NCI-H774 (cell line): ENCODE measurements at places on chromosomes 1 and 21.

GRCh38 chr1:31585736-31586365 lies 9.5 kb downstream of the TINAGL1 start:
- no peak for DNase-seq

DNA sequence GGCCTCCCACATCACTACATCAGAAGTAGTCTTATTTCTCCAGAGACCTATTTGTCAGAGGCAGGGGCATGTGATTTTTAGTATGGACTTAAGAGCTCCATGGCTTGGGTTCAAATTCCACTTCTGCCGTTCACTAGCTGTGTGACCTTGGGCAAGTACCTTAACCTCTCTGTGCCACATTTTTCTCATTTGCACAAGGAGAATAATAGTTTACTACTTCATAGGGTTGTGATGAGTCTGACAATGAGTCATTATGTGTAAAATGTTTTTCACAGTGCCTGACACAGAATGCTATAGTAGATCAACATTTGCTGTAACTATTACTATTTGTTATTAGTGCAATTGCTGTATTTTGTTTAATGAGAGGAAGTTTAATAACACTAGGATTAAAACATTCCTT lies 200.6 kb downstream of the PRDM2 start:
- no peak for DNase-seq

DNA sequence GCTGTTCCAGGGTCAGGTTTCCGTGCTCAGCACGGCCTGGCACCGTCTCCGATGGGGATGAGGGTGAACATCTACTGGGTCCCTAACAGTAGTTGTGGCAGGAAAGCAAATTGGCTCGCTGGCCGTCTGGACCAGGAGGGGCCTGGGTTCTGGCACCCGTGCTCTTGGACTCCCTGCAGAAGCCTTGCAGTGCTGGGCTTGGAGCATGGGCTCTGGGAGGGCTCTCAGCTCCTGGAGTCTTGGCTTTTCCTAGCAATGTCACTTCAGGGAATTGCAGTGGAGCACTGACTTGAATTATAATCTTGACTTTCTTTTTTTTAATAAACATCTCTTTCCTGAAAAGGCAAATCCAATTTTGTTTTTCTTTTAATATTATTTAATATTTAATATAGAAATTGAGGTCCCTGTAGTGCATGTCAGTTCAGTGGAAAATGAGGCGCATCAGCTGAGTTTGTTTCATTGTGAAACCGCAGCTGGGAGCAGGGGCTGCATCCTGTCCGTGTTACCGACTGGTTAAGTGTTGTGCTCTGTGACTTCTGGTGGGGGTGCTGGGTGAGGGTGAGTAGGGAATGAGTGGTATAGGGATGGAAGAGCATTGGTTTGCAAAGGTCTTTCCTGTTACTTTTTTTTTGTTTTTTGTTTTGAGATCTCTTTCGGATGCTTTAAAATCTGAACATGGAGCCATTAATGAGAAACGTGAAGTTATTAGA lies 64.1 kb downstream of the PEX14 start:
- no peak for DNase-seq

DNA sequence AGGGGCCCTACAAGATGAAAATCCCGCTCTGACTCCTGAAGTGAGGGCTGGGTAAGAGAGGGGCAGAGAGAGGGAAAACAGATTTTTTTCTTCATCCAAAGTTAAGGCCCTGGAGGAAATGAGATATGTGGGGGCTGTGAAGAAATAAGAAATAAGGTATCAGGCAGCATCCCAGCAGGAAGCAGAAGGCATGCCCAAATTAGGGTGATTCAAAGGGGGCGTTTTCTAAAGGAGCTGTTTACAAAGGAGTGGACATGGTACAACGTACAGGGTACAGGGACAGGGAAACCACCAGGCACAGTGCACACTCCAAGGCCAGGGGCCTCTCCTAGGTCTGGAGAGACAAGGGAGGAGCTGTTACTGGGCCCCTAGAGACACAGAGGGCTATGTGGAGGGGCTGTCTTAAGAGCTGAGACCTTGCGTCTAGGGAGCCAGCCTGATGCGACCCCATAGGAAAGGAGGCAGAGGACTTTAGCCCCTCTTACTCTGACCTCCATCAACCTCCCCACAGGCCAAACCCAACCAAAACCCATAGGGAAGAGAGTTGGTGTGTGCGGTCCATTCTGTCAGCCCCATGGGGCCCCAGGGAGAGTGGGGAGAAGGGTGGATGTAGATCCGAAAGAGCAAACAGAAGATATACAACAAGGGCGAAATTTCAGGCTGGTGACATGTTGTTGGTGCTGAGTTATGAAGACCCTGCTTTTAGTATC lies 38.6 kb downstream of the STYXL2 start:
- no peak for DNase-seq

GRCh38 chr1:243507672-243508302 lies 251.9 kb downstream of the SDCCAG8 start:
- DNase-seq, result no peak

DNA sequence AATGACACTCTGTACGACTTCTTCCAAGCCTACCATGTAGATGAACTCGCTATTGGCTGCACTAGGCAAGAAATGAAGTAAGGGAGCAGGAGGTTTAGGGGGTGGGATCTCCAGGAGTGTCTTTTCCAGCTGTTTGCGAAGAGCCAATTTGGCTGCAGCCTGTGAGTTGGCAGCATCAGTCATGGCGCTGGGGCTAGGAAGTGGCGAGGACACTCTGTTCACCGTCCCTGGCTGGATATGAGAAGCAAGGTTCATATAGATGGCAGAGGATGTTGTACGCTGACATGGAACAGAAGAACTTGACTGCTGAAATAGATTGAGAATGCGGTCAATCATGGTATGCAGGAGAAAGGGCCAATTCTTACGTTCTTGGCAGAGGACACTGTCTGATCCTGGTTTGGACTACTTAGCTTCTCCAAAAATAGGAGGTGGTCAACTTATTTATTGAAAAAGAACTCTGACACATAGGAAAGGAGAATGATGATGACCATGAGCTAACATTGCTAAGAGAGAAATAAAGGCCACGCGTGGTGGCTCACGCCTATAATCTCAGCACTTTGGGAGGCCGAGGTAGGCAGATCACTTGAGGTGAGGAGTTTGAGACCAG lies 41.2 kb downstream of the SLC27A3 start:
- no peak for DNase-seq

GRCh38 chr1:230285351-230285750 lies 140.8 kb downstream of the PGBD5 start:
- no peak for DNase-seq

DNA sequence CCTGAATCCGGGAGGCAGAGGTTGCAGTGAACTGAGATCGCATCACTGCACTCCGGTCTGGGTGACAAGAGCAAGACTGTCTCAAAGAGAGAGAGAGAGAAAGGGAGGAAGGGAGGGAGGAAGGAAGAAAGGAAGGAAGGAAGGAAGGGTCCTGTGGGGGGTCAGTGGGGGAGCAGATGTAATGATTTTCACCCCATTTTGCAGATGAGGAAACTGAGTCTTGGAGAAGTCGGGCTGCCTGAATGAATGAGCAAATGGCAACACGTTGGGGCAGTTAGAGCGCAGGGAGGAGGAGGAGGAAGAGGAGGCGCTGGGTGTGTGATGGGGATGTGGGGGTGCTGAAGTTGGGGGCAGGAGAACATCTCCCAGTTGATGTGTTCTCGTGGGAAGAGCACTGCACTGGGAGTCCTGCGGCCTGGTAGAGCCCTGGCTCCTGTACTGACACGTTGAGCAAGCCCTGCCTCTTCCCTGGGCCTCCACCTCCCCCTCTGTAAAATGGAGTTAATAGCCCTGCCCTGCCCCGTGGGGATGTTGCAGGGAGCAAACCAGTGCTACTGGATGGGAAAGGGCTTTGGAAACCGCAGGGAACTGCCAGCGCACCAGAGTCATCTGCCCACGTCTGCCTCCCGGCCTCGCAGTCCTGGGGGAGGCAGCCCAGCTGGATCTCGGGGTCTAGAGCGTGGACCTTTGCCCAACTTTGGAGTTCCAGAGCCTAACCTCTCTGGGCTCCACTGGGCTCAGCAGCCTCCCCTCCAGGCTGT lies 103.2 kb upstream of the CASZ1 start:
- DNase-seq, result no peak

DNA sequence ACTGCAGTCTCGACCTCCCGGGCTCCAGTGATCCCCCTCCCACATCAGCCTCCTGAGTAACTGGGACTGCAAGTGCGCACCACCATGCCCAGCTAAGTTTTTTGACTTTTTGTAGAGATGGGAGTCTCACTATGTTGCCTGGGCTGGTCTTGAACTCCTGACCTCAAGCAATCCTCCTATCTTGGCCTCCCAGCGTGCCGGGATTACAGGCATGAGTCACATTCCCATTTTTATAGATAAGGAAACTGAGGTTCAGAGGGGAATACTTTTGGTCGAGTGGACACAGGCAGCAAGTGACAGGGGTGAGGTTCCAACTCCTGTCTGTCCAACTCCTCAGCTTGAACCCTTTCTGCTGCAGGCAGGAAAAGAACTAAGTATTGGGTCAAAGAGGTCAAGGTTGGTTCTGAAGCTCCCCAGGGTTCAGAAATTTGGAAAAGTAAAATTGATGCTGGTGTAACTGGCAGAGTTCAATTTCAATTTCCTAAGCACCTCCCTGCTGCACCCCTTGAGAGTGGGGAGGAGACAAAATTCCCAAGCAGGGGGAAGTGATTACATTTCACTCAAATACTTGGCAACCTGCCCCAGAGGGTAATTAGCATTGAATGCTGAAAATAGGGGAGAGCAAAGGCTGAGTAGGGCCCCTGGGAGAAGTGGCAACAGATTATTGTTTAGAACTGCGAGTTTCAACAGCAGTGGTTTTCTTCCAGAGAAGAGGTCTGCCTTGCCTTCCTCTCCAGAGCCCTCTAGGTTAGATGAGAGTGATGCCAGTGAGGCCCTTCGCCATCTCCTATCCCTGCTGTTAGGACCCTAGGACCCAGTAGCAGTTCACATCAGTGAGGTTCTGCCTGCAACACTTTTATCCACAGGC lies 17.5 kb upstream of the ALPL start:
- no peak for DNase-seq

GRCh38 chr1:214532070-214532469 lies 19.3 kb downstream of the PTPN14 start:
- DNase-seq, result no peak

DNA sequence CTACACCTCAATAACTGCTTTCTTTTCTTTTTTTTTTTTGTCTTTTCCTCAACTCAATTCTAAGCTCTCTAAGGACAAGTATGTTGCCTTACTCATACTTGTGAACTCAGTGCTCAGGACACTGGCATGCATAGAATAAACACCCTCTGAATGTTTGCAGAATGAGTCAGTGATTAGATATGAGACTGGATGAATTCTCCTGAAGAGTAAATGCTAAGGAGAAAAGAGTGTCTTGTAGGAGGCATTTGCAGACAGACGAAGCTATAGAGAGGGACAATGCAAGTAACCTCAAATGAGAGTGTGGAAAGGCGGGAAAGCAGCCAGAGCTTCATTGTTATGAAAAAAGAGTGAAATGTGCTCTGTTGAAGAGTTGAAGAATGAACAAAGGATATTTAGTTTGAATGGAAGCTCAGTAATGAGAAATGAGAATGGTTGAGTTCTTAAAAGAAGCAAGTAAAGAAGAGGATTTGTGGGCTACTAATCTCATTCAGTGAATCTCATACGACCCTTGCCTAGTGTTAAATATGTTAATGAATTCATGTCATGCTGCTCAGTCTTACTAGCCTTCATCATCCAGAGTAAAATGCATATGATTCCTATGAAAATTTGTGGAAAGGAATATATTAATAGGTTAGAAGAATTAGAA lies 166.1 kb upstream of the DPYD start:
- no peak for DNase-seq

- DNase-seq, result no peak
These were observed 106.5 kb downstream of the PLPP3 start for GRCh38 chr1:56472860-56473259.

DNA sequence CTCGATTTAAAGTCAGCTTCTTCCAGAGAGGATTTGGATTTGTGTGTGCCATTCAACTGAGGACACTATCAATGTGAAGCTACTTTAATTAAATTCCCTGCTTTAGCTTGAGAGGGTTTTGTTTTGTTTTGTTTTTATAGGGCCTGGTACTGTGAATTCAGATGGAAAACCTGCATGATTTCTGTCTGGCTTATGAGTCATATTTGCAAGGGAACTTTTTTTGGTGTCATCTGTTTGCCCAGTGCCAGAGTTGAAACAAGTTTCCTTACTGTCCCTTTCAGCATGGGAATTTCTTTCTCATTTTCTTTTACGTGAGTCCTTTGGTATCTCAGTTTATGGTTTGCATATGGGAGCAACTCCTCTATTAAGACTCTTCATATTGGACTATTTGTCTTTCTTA lies 194.6 kb downstream of the GREM2 start:
- DNase-seq, result no peak

- no peak for DNase-seq
These were observed 79.4 kb downstream of the PCSK9 start for GRCh38 chr1:55118651-55119329.

DNA sequence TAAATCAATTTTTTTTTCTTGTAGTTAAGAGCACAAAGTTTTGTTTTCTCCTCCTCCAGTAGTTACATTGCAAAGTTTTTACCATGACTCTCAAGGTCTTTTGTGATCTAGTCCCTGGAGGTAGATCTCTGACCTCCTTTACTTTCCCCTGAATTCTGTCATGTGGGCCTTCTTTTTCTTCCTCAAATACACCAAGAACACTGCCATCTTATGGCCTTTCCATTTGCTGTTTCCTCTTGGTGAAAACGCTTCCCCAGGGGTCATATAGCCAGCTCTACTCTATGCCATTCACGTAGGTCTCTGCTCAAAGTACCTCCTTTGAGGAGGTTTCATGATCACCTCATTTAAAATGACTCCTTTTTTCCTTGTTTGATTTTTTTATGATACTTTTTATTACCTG lies 2.7 kb downstream of the DDX20 start:
- DNase-seq, result no peak

DNA sequence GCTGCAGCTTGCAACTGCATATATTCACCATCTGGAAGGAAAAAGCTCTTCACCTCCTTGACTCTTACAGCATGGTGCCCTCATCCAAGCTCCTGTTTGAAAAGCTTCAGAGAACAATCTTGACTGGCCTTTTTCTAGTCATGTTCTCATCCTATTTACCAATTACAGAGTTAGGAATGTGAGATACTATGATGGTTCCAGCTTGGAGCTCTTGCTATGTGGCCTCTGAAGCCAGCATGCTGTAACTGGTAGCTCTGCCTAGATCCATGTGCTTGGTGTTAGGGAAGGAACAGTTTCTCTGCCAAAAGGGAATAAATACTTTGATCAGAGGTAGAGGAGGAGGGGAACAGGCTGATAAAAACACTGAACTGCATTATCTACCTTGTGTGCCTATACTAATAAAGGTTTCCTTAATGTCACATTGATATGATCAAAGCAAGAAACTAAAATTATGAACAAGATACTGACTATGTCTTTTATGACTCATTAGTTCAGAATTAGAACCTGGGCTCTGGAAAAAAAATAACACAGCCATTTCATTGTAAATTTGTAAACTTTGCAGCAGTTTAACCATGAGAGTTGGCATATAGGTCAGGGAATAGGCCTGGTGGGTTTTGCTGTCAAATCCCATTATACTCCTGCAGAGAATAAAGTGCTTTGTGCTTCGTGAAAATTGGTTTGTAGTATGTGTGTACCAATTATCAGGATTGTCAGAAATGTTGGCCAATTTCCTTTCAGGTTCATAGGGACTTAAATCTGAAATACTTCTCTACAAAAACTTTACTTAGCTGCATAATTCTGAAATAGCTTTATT lies 92.7 kb downstream of the LEPR start:
- no peak for DNase-seq

- DNase-seq, result no peak
These were observed 20.4 kb downstream of the MAP7D1 start for GRCh38 chr1:36176106-36176949.
